ENCODE measurements at places on chromosomes 6 and 20.

- no peak for DNase-seq
Observed at GRCh38 chr6:122361314-122361979, 38.0 kb upstream of the HSF2 start.

- no peak for DNase-seq
Observed at GRCh38 chr20:63357921-63358905, 2.9 kb downstream of the CHRNA4 start.

DNA sequence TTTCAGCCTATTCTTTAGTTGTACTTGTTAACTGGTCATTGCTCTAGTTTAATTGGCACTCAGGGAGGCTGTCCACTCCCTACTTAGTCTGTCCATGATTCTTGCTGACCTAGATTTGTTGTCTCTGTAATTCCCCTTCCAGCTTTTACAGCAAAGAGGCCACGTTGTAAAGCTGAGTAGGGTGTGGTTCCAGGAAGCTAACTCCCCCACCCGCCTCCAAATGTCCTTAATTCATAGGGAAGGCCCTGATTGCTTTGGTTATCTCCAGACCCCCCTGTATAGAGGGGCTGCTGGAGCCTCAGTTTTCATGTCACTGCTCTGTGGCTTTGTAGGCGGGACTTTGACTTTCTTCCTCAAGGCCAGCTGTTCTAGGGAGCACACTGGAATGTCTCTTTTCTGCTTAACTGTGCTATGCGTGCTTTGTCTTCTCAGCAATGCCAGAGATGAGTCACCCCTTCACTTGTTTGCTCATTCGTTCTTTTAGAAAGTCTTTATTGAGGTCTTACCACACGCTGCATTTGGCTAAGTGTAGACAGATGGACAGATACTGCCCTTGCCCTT is 175.1 kb upstream of the JAG1 start:
- DNase-seq = no peak

- no peak for DNase-seq
Observed at GRCh38 chr6:170152124-170152926, 138.6 kb downstream of the DLL1 start.

DNA sequence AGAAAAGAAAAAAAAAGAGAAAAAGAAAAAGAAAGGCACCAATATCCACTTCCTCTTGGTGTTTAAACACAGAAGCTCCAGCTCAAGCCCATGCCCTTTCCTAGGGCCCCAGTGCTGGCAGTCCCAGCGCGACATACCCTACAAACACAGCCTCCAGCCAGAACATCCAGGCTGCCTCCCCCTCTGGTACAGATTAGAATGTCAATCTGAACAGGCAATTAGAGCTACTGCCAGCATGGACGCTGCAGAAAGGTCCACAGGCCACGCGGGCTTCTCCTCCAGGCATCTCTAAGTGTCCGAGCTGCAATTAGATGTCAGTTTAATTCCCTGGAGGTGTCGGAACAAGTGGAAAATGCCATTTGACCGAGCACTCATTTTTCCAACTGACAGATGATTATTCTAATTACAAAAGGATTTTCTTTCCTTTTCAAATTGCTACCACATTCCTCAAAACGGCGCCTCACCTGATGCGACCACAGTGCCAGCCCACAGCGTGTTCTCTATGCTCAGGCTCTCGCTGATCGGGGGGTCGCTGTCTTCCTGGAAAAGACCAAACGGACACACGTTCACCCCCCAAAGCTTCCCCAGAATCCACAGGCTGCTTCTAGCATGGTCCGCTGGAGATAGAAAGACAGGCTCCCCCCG is 79.5 kb downstream of the ATP9A start:
- DNase-seq = no peak

DNA sequence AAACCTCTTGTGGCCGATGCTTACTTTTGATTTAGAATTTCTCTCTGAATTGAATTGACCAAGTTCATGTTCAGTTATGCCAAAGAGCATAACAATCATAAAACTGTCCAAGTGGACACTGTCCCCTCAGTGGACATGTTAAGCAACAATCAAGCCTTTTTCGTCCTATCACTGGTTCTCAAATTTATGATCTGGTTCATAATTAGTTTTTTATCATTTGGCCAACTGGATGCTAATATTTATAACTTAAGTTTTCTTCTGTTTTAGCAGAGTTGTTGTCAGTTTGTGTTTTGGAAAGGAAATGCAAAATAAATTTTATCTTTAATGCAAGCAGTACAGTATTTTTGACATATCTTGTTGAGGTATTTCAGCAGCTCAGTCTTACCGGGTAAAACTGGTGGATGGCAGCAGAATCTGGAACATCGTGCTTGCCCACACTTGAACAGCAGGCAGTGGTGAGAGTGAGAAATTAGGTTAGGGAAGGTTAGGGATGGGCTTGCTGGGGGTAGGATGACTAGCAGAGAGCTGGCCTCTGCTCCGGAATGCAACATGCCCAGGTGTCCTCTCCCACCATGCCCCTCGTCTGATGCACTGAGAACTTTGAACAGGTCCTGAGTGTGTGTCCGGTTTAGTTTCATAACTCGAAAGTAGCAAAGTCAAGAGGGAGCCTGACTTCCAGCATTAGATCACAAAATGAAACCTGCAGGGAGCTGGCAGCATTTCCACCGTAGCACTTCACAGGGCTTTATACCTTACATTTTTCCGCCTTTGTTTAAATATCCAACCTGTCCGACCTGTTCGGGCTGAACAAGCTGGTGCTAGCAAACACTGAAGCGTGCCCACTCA is 93.1 kb downstream of the RREB1 start:
- DNase-seq = no peak

DNA sequence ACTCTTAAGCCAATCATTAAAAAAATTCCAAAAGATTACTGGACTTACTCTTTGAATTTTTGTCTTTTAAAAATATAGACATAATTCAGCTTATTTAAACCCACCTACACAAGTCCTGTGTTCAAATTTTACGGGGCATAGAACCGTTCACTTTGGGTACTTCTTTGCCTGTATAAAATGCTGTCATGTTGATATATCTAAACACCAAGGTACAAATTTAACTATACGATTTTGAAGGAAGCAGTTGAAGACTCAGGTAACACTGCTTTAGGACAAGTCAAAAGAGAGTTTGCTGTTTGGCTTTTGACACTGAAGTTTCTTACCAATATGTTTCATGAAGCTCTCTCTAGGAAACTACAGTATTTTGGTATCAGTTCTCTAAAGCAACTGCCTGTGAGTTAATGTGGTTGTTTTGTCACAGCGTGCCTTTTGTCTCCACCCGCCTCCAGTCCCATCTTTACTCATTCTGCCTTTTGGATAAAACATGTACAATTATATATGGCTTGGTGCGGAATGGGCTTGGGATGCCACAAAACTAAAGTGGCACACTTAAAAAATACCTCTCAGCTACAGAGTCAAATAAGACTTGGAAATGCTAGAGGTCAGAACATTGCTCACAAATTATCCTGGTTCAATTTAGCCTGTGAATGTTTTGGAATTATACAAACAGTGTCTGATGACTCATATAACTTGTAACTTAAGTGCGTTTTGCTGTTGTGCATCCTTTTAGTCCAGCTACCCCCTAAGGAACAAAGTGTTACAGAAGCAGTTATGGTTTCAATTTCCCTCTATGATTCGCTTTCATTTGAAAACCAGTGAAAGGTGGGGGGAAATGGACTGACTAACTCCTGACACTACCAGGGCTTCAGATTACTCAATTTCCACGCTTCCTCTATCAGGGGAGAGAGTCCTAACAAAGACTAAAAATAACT is 38.7 kb downstream of the RGS17 start:
- no peak for DNase-seq

GRCh38 chr6:2708456-2708855 is 42.3 kb downstream of the MYLK4 start:
- DNase-seq = no peak

DNA sequence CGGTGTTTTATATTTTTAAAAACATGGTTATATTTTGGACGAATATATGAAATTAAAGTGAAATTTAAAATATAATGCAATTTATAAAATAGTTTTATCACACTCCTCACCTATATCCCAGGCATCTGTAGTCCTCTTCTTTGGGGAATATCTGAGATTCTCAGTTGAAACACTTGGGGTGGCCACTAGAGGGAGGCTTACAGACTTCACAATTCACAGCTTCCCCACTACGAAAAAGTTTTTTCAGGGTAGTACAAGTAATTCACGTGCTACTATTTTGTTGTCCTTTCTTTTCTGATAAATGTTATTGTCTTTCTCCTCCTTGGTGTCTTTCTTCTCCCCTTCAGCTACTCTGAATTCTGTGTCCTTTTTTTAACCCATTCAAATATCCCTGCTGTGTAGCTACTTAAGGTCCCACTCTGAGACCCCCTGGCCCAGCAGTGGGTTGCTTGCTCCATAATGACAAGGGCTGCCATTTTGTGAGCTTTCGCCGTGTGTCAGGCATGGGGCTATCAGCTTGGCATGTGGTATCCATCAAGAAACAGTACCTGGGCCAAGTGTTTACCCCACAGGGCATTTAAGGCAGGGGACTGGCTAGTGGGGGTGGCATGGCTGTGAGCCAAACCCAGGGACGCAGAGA is 43.6 kb upstream of the PHACTR3 start:
- no peak for DNase-seq

DNA sequence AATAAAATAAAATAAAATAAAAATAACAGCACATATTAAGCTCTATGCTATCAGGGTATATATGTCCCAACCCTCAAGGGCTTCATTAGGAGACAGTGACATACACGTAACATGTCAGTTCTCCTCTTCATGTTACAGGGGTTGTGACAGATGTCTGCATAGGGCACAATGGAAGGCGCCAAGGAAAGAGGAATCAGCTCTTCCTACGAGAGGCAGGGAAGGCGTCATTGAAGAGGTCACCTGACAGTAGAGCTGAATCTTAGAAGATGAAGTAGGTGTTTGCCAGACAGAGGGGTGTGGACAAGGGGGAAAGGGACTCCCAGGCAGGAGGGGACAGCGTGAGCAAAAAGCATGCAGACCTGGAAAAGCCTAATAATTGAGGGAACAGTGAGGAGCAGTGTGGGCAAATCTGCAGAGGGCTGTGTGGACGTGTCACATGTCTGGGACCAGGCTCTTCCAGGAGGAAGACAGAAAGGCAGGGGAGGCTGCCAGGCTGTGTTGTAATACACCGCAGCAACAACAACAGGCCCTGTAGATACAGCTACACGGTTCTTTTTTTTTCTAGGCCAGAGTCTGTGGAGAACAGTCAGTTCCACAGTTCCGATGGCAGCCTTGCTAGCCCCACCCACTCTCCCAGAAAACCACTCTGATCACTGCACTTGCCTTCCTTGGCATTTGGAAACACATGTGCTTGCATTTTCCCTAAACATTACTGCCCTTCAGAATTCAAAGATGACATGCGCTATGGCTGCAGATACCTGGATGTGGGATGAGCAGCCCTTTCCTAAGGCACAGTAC is 2.5 kb upstream of the FKBP5 start:
- DNase-seq = no peak

- no peak for DNase-seq
Observed at GRCh38 chr6:41502917-41503671, 43.1 kb upstream of the FOXP4 start.

- DNase-seq = no peak
Observed at GRCh38 chr6:142929751-142930358, 15.1 kb downstream of the HIVEP2 start.

DNA sequence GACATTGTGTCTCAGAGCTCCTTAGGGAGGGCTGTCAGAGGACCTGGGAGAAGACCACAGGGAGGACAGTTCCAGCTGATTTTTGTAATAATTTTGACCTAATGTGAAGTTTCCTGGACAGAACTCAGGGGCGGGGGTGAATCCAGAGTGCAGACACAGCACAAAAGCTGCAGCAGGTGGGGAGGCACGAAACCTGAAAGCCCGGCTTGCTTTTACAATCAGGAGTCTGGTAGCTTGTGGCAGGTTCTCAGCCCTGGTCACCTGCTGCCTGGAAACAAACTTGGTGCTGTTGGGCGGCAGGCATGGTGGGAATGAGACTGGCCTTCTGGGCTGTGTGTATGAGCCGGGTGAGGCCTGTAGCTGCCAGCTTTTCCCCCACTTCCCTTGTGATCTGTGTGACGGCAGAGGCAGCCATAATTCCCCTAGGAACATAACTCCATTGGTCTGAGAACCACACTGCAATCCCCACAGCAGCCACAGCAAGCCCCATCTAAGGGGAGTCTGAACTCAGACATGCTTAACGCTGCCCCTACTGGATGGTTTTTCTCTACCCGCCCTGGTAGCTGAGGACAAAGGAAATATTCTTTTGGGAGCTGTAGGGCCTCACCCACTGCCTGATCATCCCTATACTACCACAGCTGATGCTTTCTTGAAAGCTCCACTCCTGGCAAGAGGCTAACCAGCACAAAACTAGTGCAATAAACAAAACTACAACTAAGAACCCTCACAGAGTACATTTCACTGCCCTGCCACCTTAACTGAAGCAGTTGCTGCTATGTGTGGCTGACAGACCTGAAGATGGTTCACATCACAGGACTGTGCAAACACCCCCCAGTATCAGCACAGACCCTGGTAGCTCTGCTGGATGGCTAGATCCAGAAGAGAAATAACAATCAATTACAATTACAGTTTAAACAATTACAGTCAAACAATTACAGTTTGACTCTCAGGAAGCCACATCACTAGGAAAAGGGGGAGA is 1055.1 kb upstream of the GJE1 start:
- no peak for DNase-seq

GRCh38 chr6:159456349-159456748 is 236.7 kb downstream of the SOD2 start:
- DNase-seq = no peak

DNA sequence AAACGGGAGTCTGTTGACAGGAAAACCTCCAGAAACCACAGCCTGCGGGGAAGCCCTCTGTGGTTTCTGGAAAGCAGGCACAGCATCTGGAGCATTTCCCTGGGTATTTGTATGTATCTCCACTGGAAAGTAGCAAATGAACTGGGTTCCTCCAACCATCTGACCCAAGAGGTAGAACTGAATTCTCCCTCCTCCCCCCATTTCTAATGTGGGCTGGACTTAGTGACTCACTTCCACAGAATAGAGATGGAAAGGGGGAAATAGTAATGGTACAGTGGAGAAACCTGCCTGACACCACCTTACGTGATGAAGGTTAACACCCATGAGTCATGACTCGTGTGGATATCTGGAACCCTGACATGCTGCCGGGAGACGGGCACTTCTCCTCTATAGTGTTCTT is 51.9 kb upstream of the XRN2 start:
- DNase-seq = no peak

DNA sequence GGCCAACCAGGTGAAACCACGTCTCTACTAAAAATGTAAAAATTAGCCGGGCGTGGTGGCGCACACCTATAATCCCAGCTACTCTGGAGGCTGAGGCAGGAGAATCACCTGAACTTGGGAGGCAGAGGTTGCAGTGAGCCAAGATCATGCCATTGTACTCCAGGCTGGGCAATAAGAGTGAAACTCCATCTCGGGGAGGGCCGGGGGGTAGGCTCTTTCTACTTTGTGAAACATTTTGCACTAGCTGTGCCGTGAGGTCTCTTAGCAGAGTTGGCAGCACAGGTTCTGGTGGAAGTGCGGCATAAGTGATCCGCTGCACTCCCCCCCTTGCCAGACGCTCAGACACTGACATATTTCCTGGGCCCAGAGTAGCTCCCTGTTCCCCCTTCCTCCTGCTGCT is 24.5 kb downstream of the PSMG4 start:
- no peak for DNase-seq

DNA sequence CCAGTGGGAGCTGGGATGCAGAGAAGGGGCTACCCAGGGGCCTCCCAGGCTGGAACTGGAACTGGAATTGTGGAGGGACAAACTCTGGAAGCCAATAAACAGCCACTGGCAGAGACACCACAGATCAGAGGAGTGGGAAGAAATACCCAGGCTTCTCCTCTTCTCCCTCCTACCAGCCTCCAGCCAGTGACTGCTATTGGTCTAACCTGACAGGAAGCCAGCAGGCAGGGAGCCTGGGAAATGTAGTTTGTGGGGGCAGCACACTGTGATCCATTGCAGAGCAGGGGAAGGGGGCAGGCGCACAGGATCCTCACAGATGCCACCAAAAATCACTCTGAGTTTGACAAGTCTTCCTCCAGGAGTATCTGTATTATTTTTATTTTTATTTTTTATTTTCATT is 12.1 kb upstream of the MLN start:
- DNase-seq = no peak

Data from activated effector memory CD4-positive, alpha-beta T cell treated with Interleukin-2 at 50 U/mL for 16 hours (primary cell).